Prostate gland (tissue), 2 donors: ENCODE measurements at places on chromosomes 11 and 22. TPM values are rescaled to one million over a fixed set of nuclear protein-coding genes. Genes with fewer than 3 reads are reported as not detected.

MMP8 gene
- not detected for total RNA-seq

SMIM35 gene
- total RNA-seq: 0.09 TPM

ACAD8 gene
- 39.4 TPM for total RNA-seq

C11orf16 gene
- total RNA-seq: not detected

DNA sequence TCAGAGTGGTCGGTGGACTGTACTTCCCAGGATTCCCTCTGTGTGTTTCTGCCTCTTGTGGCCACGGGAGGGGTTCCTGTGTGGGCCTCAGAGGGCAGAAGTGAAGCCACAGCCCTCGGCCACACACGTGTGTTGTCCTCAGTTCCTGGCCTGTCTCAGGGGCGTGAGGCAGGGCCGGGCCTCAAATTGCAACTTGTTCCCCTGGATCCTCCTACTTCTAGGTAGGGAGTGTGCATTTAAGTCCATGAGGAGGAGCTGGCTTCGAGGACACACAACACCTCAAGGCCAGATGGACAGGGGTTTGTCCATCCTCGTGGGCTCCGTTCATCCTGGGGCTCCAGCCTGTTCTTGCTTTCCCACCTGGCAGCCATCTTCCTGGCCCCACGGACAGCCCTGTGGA is 573.0 kb downstream of the TBC1D22A start:
- DNase-seq: no peak
- no peaks in the 10 kb centered on the region for H3K36me3 ChIP-seq
- no peaks in the 10 kb centered on the region for H3K4me1 ChIP-seq
- H3K4me3 ChIP-seq: no peak overlapping the region
- H3K27me3 ChIP-seq: peaks cover 2% of the 10 kb centered on the region

- H3K27me3 ChIP-seq: no peaks in the 10 kb centered on the region
- no peaks in the 10 kb centered on the region for H3K36me3 ChIP-seq
- peak; percentile 89 for DNase-seq
- peak within 1 kb of the TSS; percentile 80 for H3K4me3 ChIP-seq
- peaks cover 4% of the 10 kb centered on the region for H3K4me1 ChIP-seq
Observed at GRCh38 chr11:94767701-94768601, at the start of gene AMOTL1. TSS of gene AMOTL1 (plus strand) at chr11:94768356. CDS start at chr11:94768512, 156 bp downstream.

DNA sequence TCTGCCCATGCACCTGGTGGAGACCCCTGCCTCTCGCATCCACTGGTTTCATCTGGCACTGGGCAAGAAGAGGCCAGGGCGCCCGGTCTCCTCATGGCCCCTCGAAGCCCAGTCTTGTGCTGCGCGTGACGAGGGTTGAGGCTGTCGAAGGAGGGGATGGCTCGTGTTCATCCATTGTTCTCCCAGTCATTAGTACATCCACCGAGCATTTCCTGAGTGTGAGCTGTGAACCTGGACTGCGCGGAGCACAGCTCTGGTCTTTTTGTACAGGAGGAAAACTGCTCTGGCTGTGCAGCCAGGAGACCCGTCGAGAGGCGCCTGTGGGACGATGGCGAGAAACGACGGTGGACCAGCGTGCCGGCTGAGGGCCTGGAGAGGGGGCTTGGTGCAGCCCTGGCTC is 6.8 kb downstream of the CACNA1I start:
- no peak overlapping the region for H3K4me3 ChIP-seq
- no peak overlapping the region for H3K27ac ChIP-seq
- no peaks in the 10 kb centered on the region for H3K36me3 ChIP-seq

GRCh38 chr11:9905960-9906791 is 242.3 kb downstream of the SWAP70 start:
- peak; percentile 20 for DNase-seq
- no peaks in the 10 kb centered on the region for H3K4me1 ChIP-seq
- H3K36me3 ChIP-seq: no peaks in the 10 kb centered on the region
- H3K27ac ChIP-seq: no peak overlapping the region
- H3K27me3 ChIP-seq: no peaks in the 10 kb centered on the region

GRCh38 chr11:62556875-62557631 is 10.4 kb upstream of the AHNAK start:
- H3K27ac ChIP-seq: peak overlapping the region; percentile 91
- DNase-seq: no peak
- peaks cover 4% of the 10 kb centered on the region for H3K36me3 ChIP-seq
